Stimulated activated CD4-positive, alpha-beta T cell treated with anti-CD3 and anti-CD28 coated beads, Interleukin-12 subunit alpha, Interleukin-12 subunit beta, amount 100 ng/mL, for 24 hours (primary cell): ENCODE measurements at places on chromosomes 3 and 15.

DNA sequence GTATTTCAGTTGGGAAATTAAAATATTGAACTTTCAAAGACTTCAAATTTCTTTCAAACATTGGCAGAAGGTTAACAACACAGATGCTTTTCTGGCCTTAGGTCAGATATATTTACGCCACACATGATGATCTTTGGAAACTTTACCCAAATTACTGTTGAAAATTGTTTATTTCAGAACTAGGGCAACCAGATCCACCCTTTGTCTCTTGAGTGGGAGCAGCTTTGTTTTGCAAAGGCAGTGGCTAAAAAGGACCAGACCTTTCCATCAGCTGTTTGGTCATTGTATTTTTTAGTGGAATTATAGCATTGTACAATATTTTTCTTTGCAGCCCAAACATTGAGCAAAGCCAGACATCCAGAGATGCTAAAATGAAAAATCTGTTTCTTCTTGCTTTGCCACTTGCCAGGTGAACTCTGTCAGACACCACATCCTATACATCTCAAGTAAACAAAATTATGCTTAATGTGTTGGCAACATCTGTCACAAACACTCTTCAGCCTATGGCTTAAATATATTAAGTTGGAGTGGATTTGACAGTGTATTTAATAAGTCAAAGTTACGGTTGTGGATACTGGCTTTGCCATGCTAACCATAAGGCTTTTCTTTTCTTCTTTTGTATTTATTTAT lies 651.9 kb downstream of the RBMS3 start:
- DNase-seq = no peak

DNA sequence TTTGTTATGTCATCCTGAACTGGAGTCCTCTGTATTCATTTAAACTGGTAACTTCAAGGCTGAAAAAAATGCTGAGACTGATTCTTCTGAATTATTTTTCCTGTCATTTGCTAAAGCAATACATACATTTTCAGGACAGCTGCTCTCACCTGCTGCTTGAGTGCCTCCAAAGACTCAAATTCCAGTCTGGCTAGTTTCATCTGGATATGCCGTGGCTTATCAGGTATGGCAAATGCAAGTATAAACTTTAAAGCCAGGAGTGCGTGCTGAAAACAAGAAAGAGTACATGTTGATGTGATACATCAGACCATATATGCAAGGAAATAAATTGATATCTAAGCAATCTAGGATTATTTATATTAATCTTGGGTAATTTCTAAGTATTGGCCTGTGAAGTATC lies 146.1 kb downstream of the SNRK start:
- DNase-seq = no peak

- DNase-seq = no peak
Observed at GRCh38 chr15:47500842-47501241, 216.5 kb upstream of the SEMA6D start.

GRCh38 chr15:101264911-101265641 lies 12.2 kb downstream of the SELENOS start:
- DNase-seq = no peak
